ENCODE measurements at places on chromosomes 3 and 15. TPM values are rescaled to one million over a fixed set of nuclear protein-coding genes. Genes with fewer than 3 reads are reported as not detected.

DNA sequence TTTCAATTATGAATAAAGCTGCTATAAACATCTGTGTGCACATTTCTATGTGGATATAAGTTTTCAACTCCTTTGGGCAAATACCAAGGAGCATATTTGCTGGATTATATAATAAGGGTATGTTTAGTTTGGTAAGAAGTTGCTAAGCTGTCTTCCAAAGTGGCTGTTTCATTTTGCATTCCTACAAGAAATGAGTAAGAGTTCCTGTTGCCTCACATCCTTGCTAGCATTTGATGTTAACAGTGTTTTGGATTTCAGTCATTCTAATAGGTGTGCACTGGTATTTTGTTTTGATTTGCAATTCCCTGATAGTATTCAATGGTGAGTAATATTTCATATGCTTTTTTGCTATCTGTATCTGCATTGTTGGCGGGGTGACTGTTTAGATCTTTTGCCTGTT is 120.7 kb upstream of the MDFIC2 start:
- DNase-seq, result no peak

The GOLGA8S gene
- total RNA-seq, result not detected

DNA sequence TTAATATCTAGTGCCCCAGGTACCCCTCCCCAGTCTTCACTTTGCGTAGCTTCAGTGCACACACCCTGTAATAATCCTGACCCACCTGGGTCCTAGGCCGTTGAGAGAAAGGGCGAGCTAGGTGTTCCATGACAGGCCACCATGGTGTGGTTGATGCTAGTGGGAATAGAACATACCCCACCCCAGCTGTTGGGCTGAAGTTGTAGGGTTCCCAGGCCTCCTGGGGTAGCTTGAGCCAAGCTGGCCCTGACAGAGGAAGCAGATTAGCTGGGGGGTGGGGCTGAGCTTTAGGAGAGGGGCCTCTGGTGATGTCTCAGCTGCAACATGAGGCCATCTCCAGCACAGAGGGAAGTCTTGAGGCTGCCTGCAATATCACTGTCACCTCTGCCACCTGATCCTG is 40.5 kb downstream of the RAB11A start:
- DNase-seq, result no peak

DNA sequence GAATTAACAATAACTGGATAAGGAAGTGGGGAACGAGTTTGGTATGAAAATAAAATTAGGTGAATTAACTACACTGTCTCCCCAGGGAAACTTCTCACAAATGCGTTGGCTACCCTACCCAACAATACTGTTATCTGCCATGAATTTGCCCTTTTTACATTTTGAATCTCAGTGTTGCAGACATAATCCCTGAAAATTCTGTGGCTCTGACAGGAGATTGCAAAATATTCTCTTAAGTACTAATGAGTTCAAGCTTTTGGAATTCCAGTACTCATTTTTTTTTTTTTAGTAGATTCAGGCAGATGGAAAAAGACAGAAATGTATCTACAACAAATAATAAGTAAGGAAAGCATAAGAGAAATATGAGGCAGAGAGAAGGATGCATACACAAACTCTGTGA is 332.6 kb downstream of the LSAMP start:
- no peak for DNase-seq

The CCR8 gene
- total RNA-seq, result not detected

DNA sequence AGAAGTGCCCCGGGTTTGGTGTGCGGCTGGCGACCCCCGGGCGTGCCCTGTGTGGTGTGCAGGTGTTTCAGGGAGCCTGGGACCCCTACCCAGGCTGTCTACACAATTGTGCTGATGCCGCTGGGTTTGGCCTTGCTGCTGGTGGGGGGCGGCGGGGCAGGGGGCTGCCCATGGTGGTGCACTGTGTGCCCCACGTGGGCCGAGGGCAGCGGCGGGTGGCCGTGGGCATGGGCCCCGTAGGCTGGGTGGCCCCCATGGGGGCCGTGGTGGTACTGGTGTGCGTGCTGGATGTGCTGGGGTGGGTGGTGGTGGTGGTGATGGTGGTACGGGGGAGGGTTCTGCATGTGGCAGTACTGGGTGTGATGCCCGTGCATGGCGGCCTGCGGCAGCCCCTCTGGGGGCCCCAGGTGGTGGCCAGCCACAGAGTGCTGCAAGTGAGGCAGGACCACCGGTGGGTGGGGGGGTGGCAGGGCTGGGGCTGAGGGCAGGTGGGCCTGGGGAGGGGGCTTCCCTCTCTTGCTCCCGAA is 59.6 kb upstream of the RPL32 start:
- DNase-seq, result no peak

DNA sequence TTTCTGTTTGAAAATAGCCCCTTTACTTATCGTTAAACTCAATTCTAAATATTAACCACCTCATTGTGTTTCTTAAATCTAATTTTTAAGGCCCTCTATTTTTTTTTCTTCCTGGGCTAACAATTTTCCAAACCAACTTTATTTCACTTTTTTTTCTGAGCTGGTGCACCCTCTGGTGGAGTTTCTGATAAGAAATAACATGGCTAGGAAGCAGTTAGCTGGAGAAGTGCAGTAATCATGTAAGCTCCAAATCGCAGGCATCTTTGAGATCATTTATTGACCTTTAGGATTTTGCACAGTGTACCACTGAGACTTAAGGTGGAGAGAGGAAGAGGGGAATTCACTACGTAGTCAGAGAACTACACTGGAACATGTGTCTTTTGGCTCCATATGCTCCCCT is 6.4 kb downstream of the TMEM207 start:
- no peak for DNase-seq

DNA sequence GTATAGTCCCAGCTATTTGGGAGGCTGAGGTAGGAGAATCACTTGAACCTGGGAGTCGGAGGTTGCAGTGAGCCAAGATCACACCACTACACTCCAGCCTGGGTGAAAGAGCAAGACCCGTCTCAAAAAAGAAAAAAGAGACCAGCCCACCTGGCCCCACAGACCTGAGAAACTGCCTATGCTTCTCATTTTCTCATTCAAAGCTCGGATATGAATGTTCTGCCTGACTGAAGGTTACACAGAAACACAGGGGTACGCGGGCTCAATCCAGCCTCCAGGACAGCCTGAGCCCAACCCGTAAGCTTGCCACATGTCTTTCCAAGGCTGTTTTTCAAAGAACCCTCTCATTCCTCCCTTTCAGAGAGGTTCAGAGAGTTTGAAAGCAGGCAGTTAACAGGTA is 9.7 kb upstream of the LRRC15 start:
- DNase-seq, result no peak

DNA sequence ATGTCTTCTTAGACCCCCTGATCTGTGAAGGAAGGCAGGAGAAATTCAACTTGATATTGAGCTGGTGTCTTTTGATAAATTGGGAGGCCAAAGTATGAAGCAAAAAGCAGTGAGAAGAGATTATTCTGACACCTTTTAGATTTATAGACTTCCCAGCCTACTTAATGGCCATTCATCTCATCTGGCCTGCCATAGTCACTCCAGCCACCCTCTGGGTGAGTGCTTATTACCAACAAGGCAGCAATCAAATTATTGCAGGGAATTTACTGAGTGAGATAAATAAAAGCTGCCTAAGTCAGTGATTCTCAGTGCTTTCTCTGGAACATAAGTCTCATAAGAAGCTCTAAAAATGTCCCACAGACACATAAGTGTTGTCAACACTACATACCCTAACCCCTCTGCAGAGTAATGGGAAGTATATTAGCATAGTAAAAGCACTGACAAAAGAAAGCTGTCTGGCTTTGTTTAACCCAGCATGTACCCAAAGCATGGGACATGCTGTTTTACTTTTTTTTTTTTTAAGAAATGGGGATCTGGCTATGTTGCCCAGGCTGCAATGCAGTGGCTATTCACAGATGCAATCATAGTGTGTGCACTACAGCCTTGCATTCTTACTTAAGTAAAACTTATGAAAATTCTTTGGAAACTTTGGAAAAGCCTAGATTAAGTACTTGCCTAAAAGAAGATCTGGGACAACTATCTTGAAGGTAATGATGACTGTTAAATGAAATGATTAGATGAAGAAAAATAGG is 725.3 kb downstream of the TUSC7 start:
- DNase-seq, result no peak

The SLC15A2 gene
- total RNA-seq, result 3.2 TPM

Measured in transverse colon (tissue), 4 donors.